ENCODE measurements at places on chromosomes 11 and 22.
A peak's percentile ranks its signal among the peaks of the same experiment; 100 is the strongest.

- no peak for DNase-seq
Measured at GRCh38 chr22:39926753-39927152, 25.9 kb downstream of the GRAP2 start.

DNA sequence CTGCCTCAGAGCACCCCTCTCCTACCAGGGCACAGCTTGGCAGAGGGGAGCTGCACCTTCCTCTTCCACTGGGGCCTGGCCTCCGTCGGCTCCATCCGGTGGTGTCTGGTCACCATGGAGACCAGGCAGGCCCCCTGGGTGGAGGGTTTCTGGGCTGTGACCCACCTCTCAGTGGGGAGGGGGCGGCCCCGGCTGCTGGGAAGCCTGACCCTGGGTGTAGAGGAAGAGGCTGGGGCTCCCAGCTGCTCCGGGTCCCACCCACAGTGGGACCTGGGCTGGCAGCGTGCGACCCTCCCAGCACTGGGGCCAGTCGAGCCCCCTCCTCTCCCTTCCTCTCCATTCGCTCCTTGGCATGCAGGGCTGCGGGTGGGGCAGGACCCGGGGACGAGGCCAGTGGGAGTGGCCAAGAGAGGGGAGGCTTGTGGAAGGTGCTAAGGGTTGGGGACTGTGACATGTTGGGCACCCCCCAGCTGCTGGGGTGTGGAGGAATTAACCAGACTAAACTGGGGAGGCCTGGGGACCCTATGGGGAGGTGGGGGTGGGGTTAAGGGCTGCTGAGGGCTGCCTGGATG, 46.8 kb downstream of the BRSK2 start:
- DNase-seq = no peak

GRCh38 chr11:61404641-61405040, 12.3 kb downstream of the TMEM216 start:
- DNase-seq = no peak

DNA sequence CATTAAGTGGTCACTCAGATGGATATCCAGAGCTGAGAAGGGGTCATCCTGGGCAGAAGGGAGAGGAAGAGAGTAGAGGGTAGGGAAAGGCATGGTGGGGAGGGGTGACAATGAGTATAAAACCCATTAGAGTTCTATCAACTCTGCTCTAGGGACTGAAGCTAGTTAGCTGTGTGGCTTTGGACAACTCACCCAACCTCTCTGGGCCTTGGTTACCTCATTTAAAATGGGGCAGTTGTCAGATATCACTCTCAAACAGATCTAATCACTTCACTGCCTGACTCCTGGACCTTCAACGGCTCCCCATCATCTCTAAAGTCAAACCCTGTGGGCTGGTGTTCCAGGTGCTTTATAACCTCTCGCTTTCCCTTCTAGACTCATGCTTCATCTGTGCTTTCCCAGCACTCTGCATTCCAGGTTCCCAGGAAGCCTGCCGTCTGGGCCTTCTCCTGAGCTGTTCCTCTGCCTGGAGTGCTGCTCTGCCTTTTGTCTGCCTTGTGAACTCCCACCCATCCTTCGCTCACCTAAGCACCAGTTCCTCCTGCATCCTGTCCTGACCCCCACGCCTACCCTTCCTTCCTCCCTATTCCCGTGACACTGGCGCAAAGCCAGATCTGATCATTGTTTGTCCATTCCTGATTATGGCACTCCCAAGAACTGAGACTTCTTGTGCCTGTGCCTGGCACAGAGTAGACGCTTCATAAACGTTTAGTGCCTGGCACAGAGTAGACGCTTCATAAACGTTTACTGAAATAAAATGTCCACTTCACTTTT, 22.3 kb upstream of the KCNJ11 start:
- DNase-seq = no peak

GRCh38 chr22:45863981-45864751, 112.8 kb downstream of the WNT7B start:
- DNase-seq = peak; percentile 92

- peak; percentile 18 for DNase-seq
Measured at GRCh38 chr11:131867457-131868257, 497.2 kb downstream of the NTM start.

DNA sequence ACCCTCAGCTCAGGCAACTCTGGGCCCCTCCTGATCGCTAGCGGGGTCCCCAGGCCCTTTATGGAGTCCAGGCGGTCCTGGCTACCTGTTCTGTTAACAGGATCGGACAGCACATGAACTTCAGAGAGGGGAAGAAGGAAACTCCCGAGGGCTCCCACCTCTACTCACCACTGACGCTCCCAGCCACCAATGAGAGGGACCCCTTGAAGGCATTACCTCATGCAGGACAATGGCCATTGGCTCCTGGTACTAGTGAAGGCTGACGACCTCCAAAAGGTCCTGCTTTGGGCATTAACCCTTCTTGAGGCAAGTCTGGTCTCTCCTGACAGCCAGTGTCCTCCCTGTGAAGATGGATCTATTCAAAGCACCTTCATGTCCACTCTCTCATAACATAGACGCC, 71.5 kb upstream of the LMO1 start:
- no peak for DNase-seq

GRCh38 chr11:58671983-58672633, 49.6 kb downstream of the CNTF start:
- no peak for DNase-seq

DNA sequence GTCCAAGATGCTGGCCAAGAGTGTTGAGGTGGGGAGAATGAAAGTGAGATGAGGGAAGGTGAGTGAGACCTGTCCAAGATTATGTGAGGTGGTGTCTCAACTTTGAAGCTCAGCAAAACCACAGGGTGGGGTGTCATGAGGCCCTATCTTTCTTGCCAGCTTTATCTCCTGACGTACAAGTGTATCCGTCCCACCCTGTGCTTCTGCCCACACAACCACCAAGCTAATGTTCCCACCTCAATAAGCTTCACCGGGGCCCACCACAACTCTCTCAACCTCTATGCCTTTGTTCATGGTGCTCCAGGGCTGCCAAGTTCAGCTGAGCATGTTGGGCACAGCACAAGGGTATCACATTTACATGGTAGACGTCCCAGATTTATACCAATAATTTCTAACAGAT, 7.1 kb upstream of the TPST2 start:
- DNase-seq = peak; percentile 36

GRCh38 chr11:111598559-111598958, 3.7 kb upstream of the SIK2 start:
- no peak for DNase-seq

GRCh38 chr11:74818283-74818946, 69.8 kb downstream of the RNF169 start:
- no peak for DNase-seq

DNA sequence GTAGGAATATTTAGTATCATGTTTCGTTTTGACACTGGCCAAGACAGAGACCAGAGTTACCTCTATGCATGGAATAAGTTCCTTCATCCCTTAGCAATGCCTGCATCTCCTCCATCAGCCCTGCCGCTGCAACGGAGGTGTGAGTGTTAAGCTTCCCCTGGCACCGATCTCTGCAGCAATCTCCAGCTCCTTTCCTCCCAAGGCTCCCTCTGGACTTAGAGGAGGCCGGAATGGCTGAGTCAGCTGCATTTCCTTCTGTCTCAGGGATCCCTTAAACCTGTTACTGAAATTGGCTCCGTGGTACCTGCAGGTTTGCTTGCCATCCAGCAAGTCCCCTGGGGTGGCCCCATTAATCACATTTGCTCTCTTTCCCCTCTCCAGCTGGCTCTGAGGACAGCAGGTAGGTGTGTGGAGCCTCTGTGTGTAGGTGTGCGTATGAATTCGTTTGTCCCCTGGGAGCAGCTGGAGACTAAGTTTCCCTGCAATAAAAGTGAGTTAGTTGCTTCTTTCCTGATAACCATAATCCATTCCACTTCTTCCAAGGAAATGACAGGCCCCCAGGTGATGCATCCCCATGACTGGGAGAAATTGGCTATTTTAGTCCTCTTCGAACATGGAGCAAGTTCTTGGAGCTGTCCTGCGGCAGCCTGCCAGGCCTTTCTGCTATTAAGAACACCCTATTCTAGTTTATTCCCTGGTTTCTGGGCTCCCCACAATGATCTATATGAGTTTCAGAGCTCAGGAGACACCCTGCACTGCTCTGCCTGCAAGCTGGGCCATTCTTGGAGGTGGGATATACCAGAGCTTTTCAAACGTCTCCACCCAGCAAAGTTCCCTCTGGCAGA, 457.2 kb upstream of the CADM1 start:
- DNase-seq = no peak

GRCh38 chr22:38239101-38239761, 33.6 kb downstream of the TMEM184B start:
- no peak for DNase-seq

DNA sequence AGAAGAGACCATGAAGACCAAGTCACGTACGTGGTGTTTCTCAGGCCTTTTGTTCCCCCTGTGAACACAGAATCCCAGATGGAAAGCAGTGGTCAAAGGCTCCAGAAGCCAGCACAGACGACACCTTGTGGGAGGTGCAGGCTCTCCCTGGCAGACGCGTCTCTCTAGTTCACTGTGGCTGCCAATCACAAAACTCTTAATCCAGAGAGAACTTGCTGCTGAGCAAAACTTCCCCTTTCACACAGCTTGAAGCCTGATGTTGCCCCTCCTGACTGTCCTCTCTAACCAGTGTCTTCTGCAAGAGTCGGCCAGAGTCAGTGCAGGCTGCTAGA, 67.1 kb downstream of the PIWIL3 start:
- DNase-seq = no peak

- DNase-seq = no peak
Measured at GRCh38 chr22:43901976-43902643, 10.3 kb upstream of the PNPLA5 start.

DNA sequence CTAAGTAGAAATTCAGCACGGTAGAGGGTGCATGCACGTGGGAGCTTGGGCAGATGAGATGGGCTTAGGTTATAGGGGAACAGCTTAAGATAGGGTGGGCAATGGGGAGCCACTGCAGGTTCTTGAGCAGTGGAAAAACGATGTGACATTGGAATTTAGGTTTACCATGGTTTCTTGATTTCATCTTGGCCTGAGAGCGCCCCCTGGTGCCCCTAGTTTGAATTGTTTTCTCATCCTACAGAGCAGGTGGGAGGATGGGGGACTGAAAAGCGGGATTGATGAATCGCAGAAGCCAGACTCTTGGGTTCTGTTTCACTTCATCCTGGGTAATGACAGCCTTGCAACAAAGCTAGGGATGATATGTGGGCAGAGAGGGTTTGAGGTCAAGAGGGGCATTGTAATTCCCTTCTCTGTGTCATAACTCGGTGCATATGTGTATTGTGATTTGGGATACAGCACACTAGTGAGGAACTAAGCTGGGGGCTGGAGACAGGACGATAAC, 6.7 kb upstream of the MCAM start:
- DNase-seq = peak; percentile 96

DNA sequence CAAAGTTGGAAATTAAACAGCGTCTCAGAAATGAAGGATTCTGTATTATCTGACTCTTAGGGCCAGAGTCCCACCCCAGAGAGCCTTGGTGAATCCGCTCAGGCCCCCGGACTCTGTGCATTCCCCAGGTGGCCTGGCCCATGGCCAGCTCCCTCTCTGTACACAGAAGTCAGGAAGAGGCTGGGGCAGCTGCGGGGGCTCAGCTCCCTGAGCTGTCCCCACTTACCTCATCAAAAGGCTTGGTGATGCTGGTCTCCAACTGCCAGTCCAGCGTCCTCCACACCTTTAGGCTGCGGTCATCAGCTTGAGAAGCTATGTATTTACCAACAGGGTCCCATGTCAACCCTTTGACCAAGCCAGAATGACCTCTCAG, 35.0 kb downstream of the HIRA start:
- DNase-seq = no peak

DNA sequence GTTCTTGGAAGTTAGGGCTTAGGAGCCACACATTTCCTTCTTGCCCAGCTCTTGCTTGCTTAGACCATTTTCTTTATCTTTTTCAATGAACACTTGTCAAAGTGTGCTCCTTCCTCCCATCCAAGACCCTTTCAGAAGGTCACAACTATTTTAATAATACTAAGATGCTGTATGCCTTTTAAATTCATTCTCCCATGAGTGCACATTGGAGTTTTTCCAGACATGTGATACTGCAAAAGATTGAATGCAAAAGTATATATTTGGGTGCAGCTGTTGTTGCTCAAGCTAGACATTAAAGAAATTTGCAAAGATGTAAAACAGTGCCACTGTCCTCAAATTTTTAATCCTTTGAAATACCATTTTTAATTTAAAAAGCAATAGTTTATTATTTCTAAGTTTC, 69.3 kb upstream of the TNRC6B start:
- no peak for DNase-seq

DNA sequence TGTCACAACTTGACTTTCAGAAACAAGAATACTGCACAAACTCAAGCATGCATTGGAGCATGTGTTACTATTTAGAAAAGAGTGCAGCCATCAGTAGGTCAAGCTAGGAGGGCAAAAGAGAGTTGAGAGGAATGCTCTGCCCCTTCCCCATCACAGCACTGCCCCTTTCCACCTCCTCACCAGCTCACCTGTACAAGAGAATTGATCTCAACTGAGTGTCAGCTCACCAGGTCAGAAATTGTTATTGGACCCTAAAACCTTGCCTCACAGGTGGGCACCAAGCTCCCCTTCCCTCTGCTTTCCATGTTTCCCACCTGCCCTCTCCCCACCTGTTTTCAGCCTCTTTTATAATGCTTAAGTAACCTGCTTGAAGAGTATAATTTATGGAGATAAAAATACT, 48.8 kb downstream of the DKK3 start:
- no peak for DNase-seq

GRCh38 chr11:88508759-88509581, 171.4 kb upstream of the CTSC start:
- DNase-seq = peak; percentile 44
